ENCODE measurements at places on chromosomes 5 and 9.

- no peak for DNase-seq
Measured at GRCh38 chr9:94899464-94900221, 173.1 kb downstream of the AOPEP start.

DNA sequence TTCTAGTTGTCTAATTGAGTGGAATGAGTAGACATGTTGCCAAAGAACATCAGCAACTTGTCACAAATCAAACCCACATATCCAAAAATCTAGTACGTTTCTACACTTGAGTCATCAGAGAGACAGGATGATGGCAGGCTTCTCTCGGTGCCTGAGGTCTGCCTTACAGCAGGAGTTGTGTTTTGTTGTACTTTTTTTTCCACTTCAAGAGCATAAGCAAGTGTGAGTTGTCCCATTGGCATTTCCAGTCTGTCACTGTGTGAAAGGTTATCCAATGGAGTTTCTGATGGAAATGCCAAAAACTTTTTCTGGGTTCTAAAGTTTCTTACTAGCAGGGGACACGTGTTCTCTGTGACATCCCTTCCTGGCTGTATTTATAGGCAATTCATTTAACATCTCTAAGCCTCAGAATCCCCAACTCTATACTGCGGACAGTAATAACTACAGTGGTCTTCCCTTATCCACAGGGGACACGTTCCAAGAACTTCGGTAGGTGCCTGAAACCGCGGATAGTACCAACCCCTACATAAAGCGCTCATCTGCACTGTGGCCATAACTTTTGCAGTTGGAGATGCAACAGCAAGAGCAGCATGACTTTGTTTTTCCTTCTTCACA is 246.5 kb downstream of the SYK start:
- no peak for DNase-seq

GRCh38 chr9:109401169-109401989 is 80.5 kb upstream of the EPB41L4B start:
- DNase-seq, result no peak

DNA sequence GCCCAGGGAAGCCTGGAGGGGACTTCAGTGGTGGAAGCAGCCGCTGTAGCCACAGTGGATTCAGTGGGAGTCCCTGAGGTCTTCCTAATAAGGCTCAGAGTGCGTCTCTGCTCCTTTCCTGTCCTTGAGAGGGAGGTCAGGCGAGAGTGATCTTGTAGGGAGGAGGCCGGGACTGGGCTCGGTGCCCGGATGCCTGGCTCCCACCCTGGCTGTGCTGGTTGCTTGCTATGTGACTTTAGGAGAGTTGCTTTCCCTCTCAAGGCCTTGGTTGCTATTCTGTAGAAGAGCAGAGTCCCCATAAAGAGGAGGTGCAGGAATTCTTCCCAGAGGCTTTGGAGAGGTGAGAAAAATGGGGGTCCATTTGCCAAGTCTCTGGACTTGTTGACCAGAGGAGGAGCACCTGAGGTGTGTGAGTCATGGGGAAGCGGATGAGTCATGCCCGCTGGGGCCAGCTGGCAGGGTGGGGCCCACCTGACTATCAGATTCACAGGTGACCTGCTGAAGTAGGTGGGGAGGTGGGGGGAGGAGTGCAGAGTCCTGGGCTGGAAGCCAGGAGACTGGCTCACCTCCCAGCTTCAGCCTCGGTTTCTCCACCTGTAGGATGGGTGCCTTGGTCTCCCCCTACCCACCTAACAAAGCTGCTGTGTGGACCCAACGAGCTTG is 13.8 kb downstream of the GSN start:
- DNase-seq, result no peak

DNA sequence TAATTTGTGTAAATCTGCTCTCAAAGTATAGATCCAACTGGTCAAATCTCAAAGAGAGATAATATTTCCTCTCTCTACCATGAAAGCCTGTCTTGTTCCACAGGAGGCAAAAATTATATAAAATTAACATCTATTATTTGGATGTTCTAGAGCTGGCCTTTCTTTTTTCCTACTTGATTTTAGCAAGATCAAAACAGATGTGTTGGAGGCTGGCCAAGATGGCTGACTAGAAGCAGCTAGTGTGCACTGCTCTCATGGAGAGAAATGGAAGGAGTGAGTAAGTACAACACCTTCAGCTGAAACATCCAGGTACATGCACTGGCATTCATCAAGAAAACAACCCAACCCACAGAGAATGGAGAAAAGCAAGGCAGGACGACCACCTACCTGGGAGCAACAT is 298.6 kb upstream of the SLC24A2 start:
- no peak for DNase-seq

DNA sequence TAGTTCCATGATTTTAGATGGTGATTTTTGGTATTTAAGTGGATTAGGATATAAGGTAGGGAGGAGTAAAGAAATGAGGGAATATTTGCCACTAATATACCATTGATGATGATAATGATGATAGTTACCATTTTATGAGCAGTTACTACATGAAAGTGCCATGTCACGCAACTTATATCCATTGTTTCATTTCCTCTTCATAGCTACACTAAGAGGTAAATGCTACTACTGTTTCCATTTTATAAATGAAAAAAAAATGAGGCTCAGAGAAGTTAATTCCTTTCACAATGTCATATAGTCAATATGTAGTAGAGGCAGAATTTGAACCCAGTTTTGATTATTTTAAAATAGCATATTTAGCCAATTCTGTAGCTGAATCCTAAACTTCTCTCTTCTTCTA is 112.2 kb upstream of the ADRA1B start:
- no peak for DNase-seq

GRCh38 chr5:1732945-1733344 is 66.7 kb downstream of the MRPL36 start:
- DNase-seq, result no peak

DNA sequence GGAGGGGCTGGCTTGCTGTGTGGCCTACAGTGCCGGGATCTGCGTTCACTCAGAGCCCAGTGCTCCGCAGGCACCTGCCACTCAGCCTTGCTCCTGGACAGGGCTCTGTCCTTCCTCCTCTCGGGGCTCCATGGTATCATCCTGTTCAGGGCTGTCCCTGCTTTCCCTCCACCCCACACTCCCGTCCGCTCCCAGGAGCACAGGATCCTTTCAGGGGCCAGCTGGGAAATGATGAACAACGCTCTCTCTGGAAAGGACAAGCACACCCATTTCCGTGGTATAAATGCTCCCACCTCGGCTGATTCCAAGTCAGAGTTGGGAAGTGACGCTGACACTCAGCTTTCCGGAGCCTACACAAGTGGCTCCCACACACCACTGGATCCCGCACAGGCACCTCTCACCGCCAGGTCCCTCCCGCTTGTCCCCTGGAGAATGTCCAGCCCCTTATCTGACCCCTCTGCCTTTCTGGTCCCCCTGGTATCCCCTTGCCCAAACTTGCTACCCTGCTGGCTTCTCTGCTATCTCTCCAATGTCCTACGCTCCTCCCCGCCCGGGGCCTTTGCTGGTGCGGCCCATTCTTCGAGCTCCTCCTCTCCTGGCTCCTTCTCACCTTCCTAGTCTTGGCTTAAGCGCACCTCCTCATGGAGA is 21.3 kb downstream of the HMCN2 start:
- no peak for DNase-seq

DNA sequence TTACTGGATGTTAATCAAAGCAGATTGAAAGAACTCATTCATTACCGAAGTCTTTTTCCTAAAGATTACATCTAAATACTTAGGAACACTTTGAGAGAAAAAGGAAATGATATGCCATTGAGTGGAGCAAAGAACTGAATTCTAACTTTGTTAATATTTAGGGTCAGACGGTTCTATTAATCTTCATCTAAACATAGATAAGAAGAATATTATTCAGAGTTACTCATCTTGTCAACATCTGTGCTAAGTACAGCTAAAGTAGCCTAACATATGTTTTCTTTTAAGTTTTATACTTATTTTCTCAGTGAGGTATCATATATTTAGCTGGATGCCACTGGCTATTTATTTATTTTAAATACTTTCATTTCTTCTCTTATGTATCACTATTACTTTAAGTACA is 1763.7 kb downstream of the EFNA5 start:
- no peak for DNase-seq

GRCh38 chr5:99243111-99243510 is 314.3 kb upstream of the CHD1 start:
- no peak for DNase-seq

DNA sequence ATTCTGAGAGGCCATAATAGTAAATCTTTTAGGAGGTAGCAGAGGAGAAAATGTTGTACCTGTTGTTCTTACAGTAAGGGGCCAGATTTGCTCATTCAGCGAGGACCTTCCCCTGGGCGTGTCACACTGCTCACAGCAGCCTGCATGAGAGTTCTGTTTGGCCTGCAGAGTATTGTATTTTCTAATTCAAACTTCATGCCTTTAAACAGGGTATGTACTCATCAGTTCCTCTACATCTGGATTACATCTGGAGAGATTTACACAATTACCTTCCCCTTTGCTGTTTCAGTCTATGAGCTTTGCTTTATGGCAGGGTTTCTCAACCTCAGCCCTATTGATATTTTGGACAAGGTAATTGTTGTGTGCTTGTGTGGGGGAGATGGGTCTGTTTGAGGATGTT is 170.9 kb upstream of the STK32A start:
- no peak for DNase-seq

DNA sequence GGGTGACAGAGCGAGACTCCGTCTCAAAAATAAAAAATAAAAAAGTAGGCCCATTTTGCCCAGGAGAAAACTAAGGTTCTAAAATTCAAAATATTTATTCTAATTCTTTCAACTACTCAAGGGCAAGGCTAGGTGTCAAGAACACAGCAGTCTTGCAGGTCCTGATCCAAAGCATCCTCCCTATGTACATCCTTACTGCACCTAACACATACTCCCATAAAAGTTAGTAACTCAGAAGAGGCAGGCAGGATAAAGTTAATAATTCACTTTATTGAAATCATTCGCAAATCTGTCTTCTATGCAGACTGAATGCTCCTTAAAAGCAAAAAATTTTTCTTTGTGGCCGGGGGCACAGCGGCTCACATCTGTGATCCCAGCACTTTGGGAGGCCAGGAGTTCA is 11.1 kb downstream of the GOLPH3 start:
- no peak for DNase-seq

- DNase-seq, result no peak
Measured at GRCh38 chr5:106727071-106727470, 943.7 kb downstream of the EFNA5 start.

DNA sequence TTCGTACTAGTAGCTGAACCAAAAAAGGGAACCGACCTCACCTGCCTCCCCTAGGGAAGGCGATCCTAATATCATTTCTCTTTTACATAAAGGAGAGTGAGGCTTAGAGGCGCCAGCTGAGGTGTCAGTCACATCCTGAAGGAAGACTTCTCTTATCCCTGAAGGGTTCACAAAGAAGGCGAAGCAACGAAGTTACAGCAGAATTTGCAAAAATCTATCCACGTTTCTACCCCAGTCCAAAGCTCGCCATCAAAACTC is 598 bp upstream of the KIAA1191 start:
- DNase-seq, result no peak

GRCh38 chr9:76756941-76757673 is 7.1 kb upstream of the PCA3 start:
- no peak for DNase-seq

GRCh38 chr5:168649306-168649705 is 70.1 kb upstream of the PANK3 start:
- DNase-seq, result no peak

DNA sequence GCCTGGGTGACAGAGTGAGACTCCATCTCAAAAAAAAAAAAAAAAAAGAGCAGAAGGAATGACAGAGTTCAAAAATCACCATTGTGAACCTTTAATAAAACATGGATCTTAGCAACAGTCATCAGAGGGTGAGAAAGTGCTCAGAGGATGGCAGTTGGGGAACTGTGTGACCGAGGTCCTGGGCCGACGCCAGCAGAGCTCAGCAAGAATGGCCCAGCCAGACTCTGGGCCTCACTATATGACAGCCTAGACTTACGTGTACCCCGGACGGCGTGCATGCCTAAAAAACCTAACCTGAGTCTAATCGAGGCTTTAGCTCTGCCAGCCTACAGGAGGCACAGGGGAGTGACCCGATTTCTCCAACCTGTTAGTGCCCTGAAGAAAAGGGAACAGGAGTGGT is 64.3 kb downstream of the MVB12B start:
- no peak for DNase-seq

- peak; percentile 8 for DNase-seq
Measured at GRCh38 chr5:165630261-165630778, 2124.9 kb downstream of the MAT2B start.

- DNase-seq, result no peak
Measured at GRCh38 chr9:116986015-116986414, 298.9 kb downstream of the TRIM32 start.

- DNase-seq, result no peak
Measured at GRCh38 chr5:181207214-181207959, 2.4 kb upstream of the TRIM7 start.

DNA sequence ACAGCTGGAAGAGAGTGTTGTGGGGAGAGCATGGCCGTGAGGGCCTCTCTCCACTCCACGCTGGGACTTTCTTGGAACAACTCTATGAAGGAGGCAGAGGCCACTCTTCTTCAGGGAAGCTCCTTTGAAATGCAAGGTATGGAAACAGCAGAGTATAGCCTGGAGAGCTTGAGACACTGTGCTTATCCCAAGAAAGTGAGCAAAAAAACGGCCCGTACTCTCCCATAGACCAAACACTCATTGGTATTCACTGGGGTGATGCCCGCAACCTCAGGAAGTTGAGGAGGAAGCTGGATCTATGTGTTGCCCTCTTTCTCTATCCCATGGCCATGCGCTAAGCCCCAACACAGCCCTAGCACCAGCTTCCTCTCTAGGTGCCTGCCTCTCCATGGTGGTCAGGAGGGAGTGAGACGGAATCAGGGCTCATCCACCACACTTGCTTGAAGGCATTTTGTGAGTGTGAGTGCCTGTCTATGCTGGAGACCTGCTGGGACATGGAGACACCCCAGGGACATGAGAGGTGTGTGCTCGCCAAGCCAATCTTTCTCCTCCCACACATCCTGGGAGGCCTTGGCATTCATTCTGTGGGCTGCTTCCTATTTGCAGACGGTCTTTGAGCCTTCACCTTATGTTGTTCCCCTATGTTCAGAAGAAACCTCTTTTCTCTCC is 616.6 kb downstream of the IRX1 start:
- DNase-seq, result no peak

DNA sequence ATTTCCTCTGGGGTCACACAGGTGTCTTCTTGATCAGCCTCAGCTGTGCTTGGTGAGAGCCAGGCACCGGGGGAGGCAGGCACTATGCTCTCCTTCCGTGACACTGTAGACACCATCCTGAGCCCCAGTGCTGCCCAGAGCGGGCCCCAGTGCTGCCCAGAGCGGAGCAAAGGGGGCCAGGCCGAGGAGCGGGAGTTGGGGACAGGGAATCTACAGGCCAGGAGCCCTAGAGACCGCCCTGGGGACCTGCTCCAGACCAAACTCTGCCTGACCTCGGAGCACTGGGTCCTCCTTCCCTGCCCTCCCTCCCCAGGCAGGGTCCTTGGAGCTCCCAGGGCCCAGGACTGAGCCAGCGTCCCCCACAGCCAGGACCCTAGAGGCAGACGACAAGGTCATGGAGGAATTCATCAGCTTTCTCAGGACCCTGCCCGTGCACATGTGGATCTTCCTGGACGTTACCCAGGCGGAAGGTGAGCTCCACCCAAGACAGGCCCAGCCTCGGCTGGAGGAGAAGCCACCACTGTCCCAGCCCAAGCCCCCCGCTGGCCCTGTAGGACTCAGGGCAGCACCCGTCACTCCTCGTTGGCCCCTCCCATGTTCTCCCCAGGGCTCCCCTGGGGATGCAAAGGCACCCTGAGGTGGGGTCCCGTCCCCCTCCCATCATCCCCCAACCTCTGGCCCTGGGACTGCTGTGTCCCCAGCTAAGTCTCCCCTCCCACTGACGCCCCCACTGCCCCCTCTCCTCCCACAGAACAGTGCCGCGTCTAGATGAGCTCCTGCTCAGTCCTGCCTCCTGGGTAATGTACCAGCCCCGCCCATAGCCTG is 30.2 kb downstream of the PAEP start:
- DNase-seq, result no peak

- no peak for DNase-seq
Measured at GRCh38 chr5:8184455-8185063, 315.6 kb downstream of the MTRR start.

Measured in nucleus accumbens (tissue), 56 donors.